Activated naive CD8-positive, alpha-beta T cell treated with anti-CD3 and anti-CD28 coated beads for 36 hours (primary cell): ENCODE measurements at places on chromosomes 7 and 10. TPM values are rescaled to one million over a fixed set of nuclear protein-coding genes. Genes with fewer than 3 reads are reported as not detected.

ZNF503 gene
- total RNA-seq, result 0.42 TPM

STMP1 gene
- total RNA-seq, result 26.8 TPM

PRLHR gene
- total RNA-seq, result not detected

AKR1B15 gene
- not detected for total RNA-seq

UTF1 gene
- total RNA-seq, result not detected

FOXP2 gene
- total RNA-seq, result not detected

HYAL4 gene
- total RNA-seq, result not detected

SPRN gene
- total RNA-seq, result not detected

ZCWPW1 gene
- total RNA-seq, result 3.0 TPM

GALNT11 gene
- total RNA-seq, result 18.6 TPM

RAB19 gene
- total RNA-seq, result 6.8 TPM

DNA sequence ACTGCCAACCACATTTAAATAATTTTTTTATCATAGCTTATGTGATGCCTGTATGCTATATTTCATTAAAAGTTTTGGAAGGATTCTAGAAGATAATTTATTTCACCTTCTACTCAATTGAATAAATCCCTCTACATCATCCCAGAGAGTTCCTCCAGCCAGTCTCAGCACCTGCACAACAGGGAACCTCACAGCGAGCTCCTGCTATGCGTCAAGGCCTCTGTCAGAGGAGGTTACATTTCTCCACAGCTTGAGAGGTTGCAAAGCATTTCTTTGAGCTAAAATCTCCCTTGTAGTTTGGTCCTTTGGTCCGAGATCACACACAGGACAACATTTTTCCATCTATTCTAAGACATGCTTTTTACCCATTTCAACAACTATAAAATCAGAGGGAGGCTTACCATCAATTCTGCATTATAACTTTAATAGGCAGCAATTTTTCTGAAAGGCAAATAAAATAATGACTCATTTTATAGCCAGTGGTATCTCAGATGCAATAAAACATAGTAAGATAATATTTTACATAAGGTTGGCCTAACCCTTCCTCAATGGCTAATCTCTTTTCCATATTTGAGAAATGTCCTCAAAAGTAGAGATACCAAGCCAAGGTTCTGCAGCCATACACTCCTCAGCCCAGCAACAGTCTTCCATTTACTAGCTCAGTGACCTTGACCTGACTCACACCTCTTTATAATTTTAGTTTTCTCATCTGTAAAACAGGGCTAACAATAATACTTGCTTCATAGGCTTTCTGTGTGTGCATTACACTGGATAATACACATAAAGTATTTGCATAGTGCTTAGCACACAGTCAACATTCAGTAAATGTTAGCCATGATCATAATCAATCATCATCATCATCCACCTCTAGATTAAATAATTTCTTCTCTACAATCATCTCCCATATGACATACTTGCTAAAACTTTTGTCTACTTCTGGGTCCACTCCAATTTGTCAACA is 68.8 kb downstream of the DOCK4 start:
- no peaks in the 10 kb centered on the region for H3K27me3 ChIP-seq
- no peak for DNase-seq
- H3K4me3 ChIP-seq, result no peak overlapping the region
- no peaks in the 10 kb centered on the region for H3K36me3 ChIP-seq
- no peaks in the 10 kb centered on the region for H3K4me1 ChIP-seq
- no peak overlapping the region for H3K27ac ChIP-seq

DNA sequence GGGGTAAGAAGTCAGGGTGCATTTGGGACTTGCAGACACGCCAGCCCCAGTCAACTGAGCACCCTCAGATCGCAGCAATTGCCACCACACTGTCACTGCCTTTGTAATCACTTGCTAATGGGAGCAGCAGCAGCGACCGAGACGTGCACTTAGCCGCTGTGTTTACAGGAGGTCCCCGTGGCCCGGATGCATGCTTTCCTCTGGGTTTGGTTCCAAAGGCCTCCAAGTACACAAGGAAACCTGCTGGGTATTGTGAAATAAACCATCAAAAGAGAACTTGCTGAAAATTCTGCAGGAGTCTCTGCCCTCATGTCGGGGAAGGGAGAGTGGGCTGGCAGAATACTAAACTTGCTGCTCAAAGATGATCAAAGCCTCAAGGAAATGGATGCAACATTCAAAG is 341.7 kb downstream of the DNAJB6 start:
- no peak overlapping the region for H3K27ac ChIP-seq
- no peaks in the 10 kb centered on the region for H3K36me3 ChIP-seq
- DNase-seq, result no peak
- no peak overlapping the region for H3K4me3 ChIP-seq
- peaks cover 4% of the 10 kb centered on the region for H3K4me1 ChIP-seq

GRCh38 chr7:116512520-116513188 is 12.2 kb upstream of the CAV1 start:
- no peak overlapping the region for H3K27ac ChIP-seq
- peaks cover 11% of the 10 kb centered on the region for H3K4me1 ChIP-seq
- H3K4me3 ChIP-seq, result no peak overlapping the region
- DNase-seq, result no peak
- H3K36me3 ChIP-seq, result no peaks in the 10 kb centered on the region

- H3K27ac ChIP-seq, result no peak overlapping the region
- no peaks in the 10 kb centered on the region for H3K36me3 ChIP-seq
- H3K27me3 ChIP-seq, result peaks cover 44% of the 10 kb centered on the region
- H3K4me3 ChIP-seq, result no peak overlapping the region
- no peaks in the 10 kb centered on the region for H3K4me1 ChIP-seq
Measured at GRCh38 chr10:129993621-129994020, 29.5 kb upstream of the EBF3 start.

DNA sequence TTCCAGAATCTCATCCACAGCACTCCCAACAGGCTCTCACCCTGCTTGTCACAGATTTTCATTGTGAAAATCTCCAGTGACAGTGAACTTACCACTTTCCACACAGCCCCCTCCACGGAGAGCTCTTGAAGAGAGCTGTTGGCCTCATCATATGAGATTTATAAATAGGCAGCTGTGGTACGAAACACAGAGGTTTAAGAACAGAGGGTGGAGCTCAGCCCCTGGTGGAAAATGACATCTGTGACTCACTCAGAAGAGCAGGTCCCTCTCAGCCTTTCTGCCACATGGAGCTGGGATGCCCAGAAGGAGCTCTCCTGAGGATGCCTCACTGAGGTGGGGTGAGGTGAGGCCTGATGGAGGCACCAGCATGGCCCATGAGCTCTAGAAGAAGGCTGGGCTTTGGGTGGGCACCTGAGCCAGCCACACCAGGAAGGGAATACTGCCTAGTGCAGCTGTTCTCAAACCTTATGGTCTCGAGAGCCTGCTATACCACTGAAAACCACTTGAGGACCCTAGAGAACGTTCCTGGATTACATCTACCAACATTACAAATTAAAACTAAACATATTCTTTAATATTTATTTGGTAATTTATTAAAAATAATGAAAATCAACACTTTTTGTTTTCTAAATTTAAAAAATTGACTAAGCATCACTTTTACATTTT is 25.8 kb upstream of the EEPD1 start:
- no peak overlapping the region for H3K27ac ChIP-seq
- no peak for DNase-seq
- H3K36me3 ChIP-seq, result no peaks in the 10 kb centered on the region
- peaks cover 13% of the 10 kb centered on the region for H3K27me3 ChIP-seq
- H3K4me1 ChIP-seq, result no peaks in the 10 kb centered on the region

DNA sequence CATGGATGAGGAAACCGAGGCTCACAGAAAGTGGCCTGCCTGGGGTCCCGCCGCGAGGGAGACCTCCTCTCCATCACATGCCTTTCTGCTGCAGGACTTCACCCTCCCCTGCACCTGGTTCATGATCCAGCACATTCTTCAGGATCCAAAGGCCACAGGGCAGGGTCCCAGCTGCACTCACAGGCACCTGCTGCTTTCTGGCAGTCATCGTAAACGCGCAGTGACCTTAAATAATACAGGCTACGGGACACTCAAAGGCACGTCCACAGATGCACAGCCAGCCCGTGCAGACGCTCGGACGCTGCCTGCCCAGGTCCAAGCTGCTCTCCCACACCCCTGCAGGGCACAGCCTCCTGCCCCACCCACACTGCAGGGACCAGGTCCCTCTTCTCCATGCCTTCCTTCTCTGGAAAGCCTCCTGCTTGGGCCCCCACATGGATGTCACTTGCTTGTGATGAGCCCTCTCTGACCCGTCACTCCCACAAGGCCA is 49.9 kb downstream of the CALML3 start:
- no peaks in the 10 kb centered on the region for H3K36me3 ChIP-seq
- H3K4me3 ChIP-seq, result no peak overlapping the region
- H3K4me1 ChIP-seq, result no peaks in the 10 kb centered on the region
- no peaks in the 10 kb centered on the region for H3K27me3 ChIP-seq
- no peak for DNase-seq
- no peak overlapping the region for H3K27ac ChIP-seq

DNA sequence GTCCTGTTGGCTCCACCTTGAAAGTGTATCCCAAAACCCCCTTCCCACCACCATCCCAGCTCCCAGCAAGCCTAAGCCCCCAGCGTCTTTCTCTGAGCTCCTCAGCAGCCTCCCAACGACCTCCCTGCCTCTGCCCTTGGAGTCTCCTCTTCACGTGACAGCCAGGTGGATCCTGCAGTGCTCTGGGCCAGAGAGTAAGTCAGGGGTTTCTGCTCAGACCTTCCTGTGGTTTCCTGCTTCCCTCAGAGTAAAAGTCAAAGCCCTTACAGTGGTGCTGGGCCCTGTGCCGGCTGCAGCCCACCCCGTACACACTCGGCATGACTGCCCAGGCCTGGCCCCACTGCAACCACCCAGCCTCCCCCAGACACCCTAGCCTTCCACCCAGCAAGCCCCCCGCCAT is 51.9 kb downstream of the OAT start:
- H3K36me3 ChIP-seq, result no peaks in the 10 kb centered on the region
- H3K27me3 ChIP-seq, result peaks cover 3% of the 10 kb centered on the region
- no peak overlapping the region for H3K4me3 ChIP-seq
- no peak for DNase-seq
- no peaks in the 10 kb centered on the region for H3K4me1 ChIP-seq
- no peak overlapping the region for H3K27ac ChIP-seq

GRCh38 chr10:97138846-97139245 is 46.9 kb downstream of the SLIT1 start:
- H3K4me3 ChIP-seq, result no peak overlapping the region
- no peaks in the 10 kb centered on the region for H3K36me3 ChIP-seq
- H3K4me1 ChIP-seq, result no peaks in the 10 kb centered on the region
- no peak for DNase-seq
- no peak overlapping the region for H3K27ac ChIP-seq
